Progenitor cell of endocrine pancreas (in vitro differentiated cells): ENCODE measurements at places on chromosomes 2 and 18.

DNA sequence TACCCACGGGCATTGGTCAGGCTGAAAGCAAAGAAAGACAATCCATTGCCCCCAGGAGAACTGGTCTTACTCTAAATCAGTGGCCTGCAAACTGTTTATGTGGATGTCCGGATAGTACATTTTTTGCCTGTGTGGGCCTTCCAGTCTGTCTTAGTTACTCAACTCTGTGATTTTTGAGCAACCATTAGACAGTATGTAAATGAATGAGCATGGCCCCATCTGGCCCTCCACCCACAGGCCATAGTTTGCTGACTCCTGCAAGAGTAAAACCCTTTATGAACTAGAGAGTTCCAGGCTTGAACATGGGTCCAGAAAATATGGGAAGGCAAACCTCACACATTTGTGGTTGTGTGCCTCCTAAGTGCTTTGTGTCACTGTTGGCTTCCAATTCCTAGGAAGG lies 55.7 kb upstream of the CYP1B1 start:
- no peak for DNase-seq

DNA sequence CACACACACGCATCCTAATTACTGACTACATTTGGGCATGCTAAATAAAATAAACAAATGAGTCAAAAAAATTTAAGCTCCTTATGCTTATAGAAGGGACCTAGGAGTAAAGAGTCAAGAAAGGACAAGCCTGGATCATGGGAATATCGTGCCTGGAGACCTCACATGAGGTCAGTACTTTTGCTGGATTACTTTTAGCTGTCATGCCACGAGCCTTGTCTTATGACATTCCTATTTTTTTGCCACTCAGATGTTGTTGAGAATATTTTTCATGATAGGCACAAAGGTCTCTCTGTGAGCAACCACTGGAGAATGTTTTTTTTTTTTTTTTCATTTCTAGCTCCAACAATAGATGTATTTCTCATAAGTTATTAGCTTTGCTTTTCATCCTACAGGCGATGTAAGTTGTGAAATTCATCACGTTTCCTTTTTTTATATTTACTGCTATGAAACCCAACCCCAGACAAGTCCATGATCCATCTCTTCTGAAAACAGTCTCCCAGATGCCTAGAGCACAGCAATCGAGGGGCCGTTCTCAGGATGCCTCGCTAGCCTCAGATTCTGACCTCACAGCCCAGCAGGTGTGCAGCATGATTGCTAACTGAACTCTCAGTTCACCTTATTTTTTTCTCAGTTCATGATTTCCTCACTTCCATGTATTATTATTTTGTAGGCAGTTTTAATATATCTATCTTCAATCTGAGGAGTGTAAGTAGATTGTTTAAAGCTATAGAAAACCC lies 464.5 kb downstream of the IRS1 start:
- DNase-seq, result no peak

DNA sequence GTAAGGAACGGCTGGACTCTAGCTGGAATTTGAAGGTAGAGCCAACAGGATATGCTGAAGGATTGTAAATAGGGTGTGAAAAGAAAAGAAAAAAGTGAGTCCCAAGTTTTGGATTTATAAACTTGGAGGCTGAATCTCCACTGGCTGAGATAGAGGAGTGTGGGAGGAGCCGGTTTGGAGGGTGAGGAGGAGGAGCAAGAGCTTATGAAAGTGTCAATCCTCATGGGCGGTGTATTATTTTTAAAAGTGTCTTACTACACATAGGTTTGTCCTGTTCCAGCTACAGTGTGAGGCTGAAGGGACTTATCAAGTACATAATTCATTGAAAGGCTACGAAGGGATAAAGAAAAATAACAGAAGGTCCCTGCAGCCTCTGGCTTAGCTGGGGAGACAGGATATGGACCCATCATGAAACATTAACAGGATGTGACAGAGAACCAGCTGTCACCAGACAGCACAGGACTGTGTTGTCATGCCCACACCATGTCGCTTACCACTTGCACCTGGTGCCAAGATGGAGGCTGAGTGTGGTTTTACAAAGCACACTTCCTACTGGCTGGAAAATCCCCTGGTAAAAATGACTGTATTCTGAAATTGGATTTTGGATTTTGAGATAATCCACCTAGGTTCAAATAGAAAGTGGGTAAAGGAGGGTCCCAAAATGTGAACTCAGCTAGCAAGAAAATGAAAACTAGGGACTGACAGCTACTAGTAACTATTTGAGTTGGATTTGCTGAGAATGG lies 2.5 kb upstream of the MREG start:
- no peak for DNase-seq

DNA sequence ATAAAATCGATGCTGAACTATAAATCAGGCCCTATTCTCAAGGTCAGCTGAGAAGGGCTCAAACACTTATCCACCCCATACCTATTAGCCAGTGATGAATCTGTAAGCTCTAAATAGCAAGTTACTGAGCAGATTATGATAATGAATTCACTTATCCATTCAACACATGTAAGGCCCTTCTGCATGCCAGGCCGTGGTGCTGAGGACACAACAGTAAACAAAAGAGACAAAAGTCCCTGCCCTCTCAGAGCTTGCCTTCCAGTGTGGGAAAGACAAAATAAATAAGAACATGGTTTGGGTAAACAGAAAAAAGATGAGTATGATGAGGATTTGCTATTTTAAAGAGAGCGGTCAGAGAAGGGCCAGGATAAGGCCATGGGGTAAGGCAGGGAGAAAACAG lies 11.7 kb downstream of the TTC32 start:
- no peak for DNase-seq

- no peak for DNase-seq
These were observed 152.8 kb downstream of the CELF4 start for GRCh38 chr18:37412829-37413228.

- DNase-seq, result no peak
These were observed 119.9 kb upstream of the PIEZO2 start for GRCh38 chr18:11269257-11269656.

DNA sequence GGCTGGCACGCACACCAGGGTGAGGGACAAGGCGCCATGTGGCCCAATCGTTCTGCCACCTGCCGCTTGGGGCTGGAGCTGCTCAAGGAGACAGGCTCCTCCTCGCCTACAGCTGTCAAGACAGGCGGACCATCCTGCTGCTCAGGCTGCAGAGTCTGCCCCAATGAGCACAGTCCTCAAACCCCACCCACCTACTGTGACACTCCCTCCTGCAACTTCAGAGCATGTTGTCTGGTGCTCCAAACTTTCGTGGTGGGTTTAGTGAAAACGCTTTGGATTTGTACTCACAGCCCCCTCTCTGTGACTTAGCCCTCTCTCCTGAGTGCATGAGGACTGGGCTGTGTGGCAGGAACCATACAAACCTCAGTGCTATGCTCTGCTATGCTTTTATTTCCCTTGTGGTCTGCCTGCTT lies 23.2 kb upstream of the SLC35F6 start:
- no peak for DNase-seq

- no peak for DNase-seq
These were observed 12.4 kb upstream of the CHRNA1 start for GRCh38 chr2:174776675-174777074.

DNA sequence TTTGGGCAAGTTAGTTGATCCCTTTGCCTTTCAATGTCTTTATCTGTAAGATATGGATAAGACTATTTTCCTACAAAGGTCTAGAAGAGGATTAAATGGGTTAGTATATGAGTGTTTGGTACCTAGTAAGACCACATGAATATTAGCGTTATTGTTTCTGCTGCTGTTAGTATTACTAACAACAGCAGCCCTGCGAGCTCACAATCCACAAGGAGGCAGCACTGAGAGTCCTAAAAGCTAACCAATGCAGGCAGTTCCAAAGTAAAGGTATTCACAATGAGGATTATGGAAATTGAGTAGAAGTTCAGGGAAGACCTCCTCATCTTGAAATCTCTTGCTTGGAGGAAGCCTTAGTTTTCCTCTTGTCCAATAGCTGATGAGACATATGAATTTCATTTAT lies 248.9 kb downstream of the TDRD15 start:
- DNase-seq, result no peak

DNA sequence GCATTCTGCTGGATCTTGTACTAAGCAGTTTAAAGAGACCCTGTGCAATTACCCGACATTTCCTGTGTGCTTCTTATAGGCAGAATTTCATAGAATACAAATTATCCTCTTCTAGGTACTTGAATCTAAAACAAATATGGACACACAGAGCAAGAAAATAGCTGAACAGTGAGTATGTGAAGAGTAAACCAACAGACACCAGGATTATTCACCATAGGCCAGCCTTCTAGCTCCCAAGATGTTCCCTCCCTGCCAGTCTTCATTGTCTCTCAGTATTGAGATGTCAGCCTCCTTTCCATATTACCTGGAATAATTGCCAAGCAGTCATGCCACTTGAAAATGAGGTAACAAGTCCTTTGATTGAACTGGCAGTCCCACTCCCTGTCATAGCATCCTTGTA lies 187.1 kb downstream of the PTPRM start:
- no peak for DNase-seq

DNA sequence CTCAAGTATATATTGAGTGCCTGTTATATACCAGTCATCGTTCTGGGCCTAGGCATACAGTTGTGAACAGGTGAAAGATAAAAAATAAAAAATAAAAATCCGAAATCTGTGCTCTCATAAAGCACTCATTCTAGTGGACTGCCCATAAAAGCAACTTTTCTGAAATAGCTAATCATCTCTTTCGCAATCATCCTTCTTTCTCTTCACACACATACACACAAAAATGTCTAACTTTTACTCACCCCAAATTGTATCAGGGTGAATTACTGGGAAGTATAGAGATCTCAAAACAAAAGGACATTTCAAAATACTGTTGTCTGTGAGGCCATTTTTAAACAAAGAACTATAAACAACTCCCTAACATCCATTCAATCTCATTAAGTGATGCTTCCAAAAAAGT lies 29.6 kb upstream of the ORC2 start:
- DNase-seq, result no peak

DNA sequence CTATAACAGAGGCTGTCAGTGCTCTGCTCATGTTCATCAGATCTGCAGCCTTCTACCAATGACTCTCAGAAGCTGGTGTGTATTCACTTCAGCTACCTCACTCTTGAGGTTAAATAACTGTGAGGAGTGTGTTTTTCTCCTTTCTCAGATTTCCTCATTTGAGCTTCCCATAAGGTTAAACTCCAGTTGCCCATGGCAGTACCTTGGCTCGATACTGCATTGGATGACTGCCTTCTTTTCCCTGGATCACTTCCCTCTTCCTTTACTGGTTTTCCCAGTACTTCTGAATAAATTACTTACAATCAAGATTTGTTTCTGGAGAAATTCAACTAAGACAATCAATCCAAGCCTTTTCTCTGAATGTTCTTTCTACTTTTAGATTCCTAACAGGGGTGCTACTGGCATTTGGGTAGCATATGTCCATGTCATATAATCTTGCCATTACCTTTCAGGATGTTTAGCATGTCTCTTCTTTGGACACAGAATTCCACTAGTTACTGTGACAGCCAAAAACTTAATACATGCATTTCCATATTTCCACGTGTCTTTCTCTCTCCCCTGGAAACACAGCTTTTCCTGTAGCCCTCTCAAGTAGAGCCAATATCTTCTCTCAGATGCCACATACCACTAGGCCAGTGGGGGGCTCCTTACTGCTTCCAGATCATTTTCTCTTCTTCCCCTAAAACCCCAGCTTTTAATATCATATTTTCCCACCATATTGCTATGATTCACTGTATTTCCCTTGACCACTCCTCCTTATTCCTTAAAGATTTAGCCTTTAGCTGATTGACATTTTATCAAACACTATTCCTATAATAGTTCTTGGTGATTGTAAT lies 15.0 kb upstream of the SPOPL start:
- no peak for DNase-seq

GRCh38 chr2:204541637-204542036 lies 3.6 kb upstream of the PARD3B start:
- DNase-seq, result no peak

DNA sequence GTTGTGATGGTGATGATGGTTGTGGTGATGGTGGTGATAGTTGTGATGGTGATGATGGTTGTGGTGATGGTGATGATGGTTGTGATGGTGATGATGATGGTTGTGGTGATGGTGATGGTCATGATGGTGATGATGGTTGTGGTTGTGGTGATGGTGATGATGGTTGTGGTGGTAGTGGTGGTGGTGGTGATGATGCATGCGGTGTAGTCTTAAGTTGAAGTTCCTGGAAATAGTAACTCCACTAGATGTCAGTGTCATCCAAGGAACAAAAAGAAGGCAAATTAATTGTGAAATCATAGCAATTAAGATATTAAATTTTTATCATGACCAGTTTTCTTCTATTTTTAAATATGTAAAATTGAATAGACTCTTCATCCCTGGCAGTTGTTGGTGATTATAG lies 309.2 kb downstream of the AGAP1 start:
- no peak for DNase-seq

- no peak for DNase-seq
These were observed 74.1 kb upstream of the SMAD2 start for GRCh38 chr18:48004577-48004976.

DNA sequence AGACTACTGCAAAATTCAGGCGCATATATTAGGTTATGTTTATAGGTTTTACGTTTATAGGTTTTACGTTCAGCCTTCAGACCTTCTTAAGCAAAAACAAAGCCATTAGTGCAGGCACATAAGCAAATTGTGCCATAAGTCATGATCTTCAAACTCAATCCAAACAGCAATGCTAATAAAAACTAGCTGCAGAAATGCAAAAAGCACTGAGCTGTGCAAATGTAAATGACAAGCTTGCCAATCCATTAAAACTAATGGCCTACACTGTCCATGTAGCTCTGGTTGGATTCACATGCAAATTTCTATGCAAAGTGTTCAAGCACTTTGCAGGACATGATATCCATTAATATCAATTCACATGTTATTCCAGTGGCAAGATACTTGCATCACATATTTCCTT lies 50.9 kb downstream of the LRPPRC start:
- DNase-seq, result no peak

GRCh38 chr2:135052997-135053474 lies 944 bp downstream of the RAB3GAP1 start:
- DNase-seq, result no peak

DNA sequence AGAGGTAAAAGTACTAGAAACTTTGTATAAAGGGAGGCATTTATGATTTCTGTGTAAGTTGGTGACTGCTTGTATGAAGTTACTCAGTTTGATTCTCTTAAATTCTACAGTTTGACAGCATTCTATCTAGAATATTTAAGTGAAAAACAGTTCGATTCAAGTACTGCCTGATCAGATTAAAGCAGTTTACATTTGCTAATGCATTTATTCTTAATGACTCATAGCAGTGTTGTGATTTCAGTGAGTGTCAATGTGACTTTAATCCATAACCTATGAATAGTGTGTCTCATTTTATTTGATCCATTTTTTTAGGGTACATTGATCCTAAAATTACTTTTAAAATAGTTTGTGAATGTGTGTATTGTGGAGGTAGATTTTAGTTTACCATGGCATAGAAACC lies 35.7 kb downstream of the WDR43 start:
- DNase-seq, result no peak

GRCh38 chr2:133953524-133953923 lies 300.3 kb upstream of the MGAT5 start:
- no peak for DNase-seq

GRCh38 chr18:55743133-55743532 lies 155.1 kb upstream of the TCF4 start:
- no peak for DNase-seq
